SJSA1 (cell line): ENCODE measurements at places on chromosomes 2 and 18. TPM values are rescaled to one million over a fixed set of nuclear protein-coding genes. Genes with fewer than 3 reads are reported as not detected.
A peak's percentile ranks its signal among the peaks of the same experiment; 100 is the strongest.

GRCh38 chr2:12884713-12885282 lies 168.1 kb downstream of the TRIB2 start:
- H3K27me3 ChIP-seq = no peaks in the 10 kb centered on the region
- no peaks in the 10 kb centered on the region for H3K36me3 ChIP-seq
- H3K4me1 ChIP-seq = peaks cover 18% of the 10 kb centered on the region
- H3K4me3 ChIP-seq = no peak overlapping the region

- peaks cover 79% of the 10 kb centered on the region for H3K36me3 ChIP-seq
- no peak overlapping the region for H3K4me3 ChIP-seq
- no peaks in the 10 kb centered on the region for H3K4me1 ChIP-seq
Observed at GRCh38 chr18:13067966-13068365, 76.8 kb downstream of the CEP192 start.

- H3K4me1 ChIP-seq = peaks cover 38% of the 10 kb centered on the region
- no peaks in the 10 kb centered on the region for H3K27me3 ChIP-seq
- peaks cover 91% of the 10 kb centered on the region for H3K36me3 ChIP-seq
Observed at GRCh38 chr2:218229239-218229638, 12.2 kb downstream of the ARPC2 start.

The FOXD4L1 gene
- not detected in 2 replicates for total RNA-seq

- H3K27ac ChIP-seq = no peak overlapping the region
- H3K27me3 ChIP-seq = no peaks in the 10 kb centered on the region
- peaks cover 15% of the 10 kb centered on the region for H3K36me3 ChIP-seq
- H3K4me3 ChIP-seq = no peak overlapping the region
- DNase-seq = no peak
Observed at GRCh38 chr2:120740765-120741524, 5.3 kb downstream of the GLI2 start.

The HDLBP gene
- 306 and 544 TPM in 2 replicates for total RNA-seq

- no peak overlapping the region for H3K4me3 ChIP-seq
- H3K36me3 ChIP-seq = no peaks in the 10 kb centered on the region
- H3K27ac ChIP-seq = no peak overlapping the region
- no peak for DNase-seq
Observed at GRCh38 chr2:66532972-66533868, 98.3 kb downstream of the MEIS1 start.

GRCh38 chr2:552906-553305 lies 124.3 kb downstream of the TMEM18 start:
- H3K27me3 ChIP-seq = peaks cover 16% of the 10 kb centered on the region
- no peak overlapping the region for H3K27ac ChIP-seq
- no peaks in the 10 kb centered on the region for H3K36me3 ChIP-seq
- no peak for DNase-seq

The IL1F10 gene
- total RNA-seq = not detected in 2 replicates

- H3K36me3 ChIP-seq = peaks cover 88% of the 10 kb centered on the region
- H3K27ac ChIP-seq = no peak overlapping the region
- no peak overlapping the region for H3K4me3 ChIP-seq
- H3K4me1 ChIP-seq = no peaks in the 10 kb centered on the region
- no peak for DNase-seq
Observed at GRCh38 chr18:212780-213179, 54.4 kb downstream of the USP14 start.

DNA sequence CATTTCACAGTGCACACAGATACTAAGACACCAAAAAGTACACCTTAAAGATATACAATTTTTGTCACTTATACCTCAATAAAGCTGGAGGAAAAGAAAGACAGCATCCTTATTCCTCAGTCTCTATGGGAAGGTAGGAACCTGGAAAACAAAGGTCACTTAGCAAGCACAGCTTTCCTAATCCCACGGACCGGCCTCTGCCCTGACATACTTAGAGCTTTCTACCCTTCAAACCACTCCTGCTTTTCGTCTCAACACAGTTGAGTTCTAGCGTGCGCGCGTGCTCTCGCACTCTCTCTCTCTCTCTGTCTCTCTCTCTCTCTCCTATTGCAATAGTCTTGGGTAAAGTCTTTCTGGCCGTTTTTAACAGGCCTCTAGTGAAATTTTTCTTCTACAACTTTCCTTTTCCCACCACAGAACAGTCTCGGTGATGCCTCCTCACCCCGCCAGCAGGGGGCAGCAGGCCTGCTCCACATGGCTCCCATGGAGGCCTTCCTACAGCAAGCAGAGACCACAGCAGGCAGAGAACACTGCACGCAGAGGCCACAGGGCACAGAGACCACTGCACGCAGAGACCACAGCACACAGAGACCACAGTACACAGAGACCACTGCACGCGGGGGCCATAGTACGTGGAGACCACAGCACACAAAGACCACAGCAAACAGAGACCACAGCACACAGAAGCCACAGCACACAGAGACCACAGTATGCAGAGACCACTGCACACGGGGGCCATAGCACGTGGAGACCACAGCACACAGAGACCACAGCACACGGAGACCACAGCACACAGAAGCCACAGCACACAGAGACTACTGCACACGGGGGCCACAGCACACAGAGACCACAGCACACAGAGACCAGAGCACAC lies 106.9 kb downstream of the FBXO15 start:
- peak; percentile 33 for DNase-seq
- no peaks in the 10 kb centered on the region for H3K4me1 ChIP-seq
- no peak overlapping the region for H3K27ac ChIP-seq
- no peaks in the 10 kb centered on the region for H3K27me3 ChIP-seq

The BOLL gene
- total RNA-seq = not detected in 2 replicates

- no peaks in the 10 kb centered on the region for H3K36me3 ChIP-seq
- no peak for DNase-seq
- H3K4me1 ChIP-seq = peaks cover 7% of the 10 kb centered on the region
- H3K27ac ChIP-seq = no peak overlapping the region
- no peak overlapping the region for H3K4me3 ChIP-seq
- no peaks in the 10 kb centered on the region for H3K27me3 ChIP-seq
Observed at GRCh38 chr2:42999856-43000241, 207.5 kb upstream of the HAAO start.

- H3K27ac ChIP-seq = no peak overlapping the region
- H3K4me1 ChIP-seq = peaks cover 10% of the 10 kb centered on the region; the same call in 1 of the 2 replicates
Observed at GRCh38 chr2:121596221-121597080, 52.8 kb downstream of the CLASP1 start.

- peaks cover 8% of the 10 kb centered on the region for H3K36me3 ChIP-seq
- H3K4me1 ChIP-seq = peaks cover 25% of the 10 kb centered on the region
- no peaks in the 10 kb centered on the region for H3K27me3 ChIP-seq
- H3K4me3 ChIP-seq = no peak overlapping the region
- peak overlapping the region; percentile 9; the same call in 1 of the 2 replicates for H3K27ac ChIP-seq
- no peak for DNase-seq
Observed at GRCh38 chr2:130336877-130337734, 5.6 kb upstream of the IMP4 start.

- peak overlapping the region; percentile 98 for H3K27ac ChIP-seq
- peak; percentile 93 for DNase-seq
- no peaks in the 10 kb centered on the region for H3K36me3 ChIP-seq
- H3K4me3 ChIP-seq = no peak overlapping the region
- H3K27me3 ChIP-seq = no peaks in the 10 kb centered on the region
Observed at GRCh38 chr2:234427081-234428061, 69.5 kb downstream of the ARL4C start.

DNA sequence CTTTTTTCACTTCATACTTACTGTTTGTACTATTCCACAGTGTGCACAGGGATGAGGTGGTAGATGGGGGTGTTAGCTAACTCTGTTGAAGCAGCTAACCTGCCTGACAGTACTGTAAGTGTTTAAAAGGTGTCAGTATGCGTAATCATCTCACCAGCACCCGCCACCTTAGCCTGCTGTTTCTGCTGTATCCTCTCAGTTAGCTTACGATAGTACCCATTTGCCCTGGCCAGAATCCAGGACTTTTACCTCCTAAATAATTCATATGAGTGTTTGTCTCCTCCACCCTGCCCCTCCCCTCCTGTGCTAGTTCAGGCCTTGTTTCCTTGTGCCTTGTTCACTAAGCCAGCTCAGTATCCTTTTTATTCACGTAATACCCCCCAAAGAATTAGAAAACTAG lies 34.2 kb downstream of the TRAPPC12 start:
- no peak overlapping the region for H3K27ac ChIP-seq
- H3K36me3 ChIP-seq = peaks cover 21% of the 10 kb centered on the region
- no peak for DNase-seq
- H3K4me3 ChIP-seq = no peak overlapping the region

DNA sequence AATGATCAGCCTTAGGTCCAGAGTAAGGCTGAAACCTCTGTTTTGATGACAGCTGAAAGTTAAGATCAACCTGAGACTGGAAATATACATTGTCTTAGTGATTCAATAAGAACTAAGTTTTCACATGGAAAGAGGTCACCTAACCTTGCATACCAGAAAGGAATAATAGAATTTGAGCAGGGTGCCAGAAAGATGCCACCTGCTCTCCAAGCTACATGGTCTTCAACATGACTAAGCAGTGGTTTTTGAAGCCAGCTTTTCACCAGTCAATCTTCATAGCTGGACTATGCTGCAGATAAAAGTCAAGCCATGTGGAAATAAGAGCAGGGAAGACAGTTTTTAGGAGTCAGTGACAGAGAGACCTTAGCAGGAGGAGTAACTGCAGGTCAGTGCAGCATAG lies 589.4 kb upstream of the SYT4 start:
- H3K27ac ChIP-seq = no peak overlapping the region
- H3K4me1 ChIP-seq = no peaks in the 10 kb centered on the region
- no peak overlapping the region for H3K4me3 ChIP-seq
- no peaks in the 10 kb centered on the region for H3K27me3 ChIP-seq
- DNase-seq = no peak

DNA sequence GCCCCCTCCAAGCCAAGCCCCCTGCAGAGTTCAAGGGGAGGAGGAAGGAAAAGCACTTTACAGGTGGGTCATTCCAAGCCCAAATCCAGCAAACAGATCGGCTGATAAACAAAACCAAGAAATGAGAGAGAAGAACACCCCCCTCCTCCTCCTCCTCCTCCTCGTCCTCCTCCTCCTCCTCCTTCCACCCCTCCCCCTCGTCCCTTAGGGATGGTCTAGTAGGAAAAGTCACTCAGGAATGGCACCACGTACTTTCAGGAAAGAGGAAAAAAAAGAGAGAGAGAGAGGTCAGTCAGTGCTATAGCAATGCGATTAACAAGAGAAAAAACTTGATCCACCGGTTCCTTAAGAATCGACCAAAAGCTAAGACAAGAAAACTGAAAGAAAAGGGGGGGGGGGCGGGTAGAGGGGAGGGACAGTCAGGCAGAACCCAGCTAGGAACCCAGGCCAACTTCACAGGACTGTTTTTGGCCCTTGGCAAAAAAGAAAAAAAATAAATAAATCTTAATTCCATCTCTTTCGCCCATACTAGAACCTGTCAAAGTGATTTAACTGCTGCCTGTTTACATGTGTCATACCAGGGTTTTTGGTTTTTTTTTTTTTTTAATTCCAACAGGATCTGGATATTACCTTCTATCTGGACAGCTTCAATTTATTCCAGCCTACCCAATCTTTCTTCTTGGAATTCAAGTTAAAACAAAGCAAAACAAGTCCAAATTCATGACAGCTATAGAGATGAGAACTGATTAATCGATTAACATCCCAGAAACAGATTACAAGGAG lies 906 bp downstream of the IKZF2 start:
- peaks cover 14% of the 10 kb centered on the region for H3K4me1 ChIP-seq
- DNase-seq = no peak
- H3K27ac ChIP-seq = peak overlapping the region; percentile 48; the same call in 1 of the 2 replicates
- peak overlapping the region; percentile 98 for H3K4me3 ChIP-seq
- H3K36me3 ChIP-seq = peaks cover 4% of the 10 kb centered on the region

The SKOR2 gene
- total RNA-seq = not detected in 2 replicates

GRCh38 chr2:168649105-168649504 lies 153.3 kb upstream of the NOSTRIN start:
- H3K36me3 ChIP-seq = no peaks in the 10 kb centered on the region
- no peak overlapping the region for H3K27ac ChIP-seq
- no peak for DNase-seq
- H3K4me3 ChIP-seq = no peak overlapping the region
- no peaks in the 10 kb centered on the region for H3K4me1 ChIP-seq
- H3K27me3 ChIP-seq = no peaks in the 10 kb centered on the region

GRCh38 chr2:227311861-227312506 lies 13.1 kb upstream of the MFF start:
- H3K36me3 ChIP-seq = no peaks in the 10 kb centered on the region
- no peak overlapping the region for H3K4me3 ChIP-seq
- no peak for DNase-seq
- no peak overlapping the region for H3K27ac ChIP-seq

The CKAP2L gene
- total RNA-seq = 25.1 and 33.4 TPM in 2 replicates

The TMEM169 gene
- total RNA-seq = 0.19 and 0.84 TPM in 2 replicates

GRCh38 chr18:12803069-12803936 lies 80.7 kb downstream of the PTPN2 start:
- no peak for DNase-seq
- H3K27ac ChIP-seq = no peak overlapping the region
- H3K4me3 ChIP-seq = no peak overlapping the region
- no peaks in the 10 kb centered on the region for H3K4me1 ChIP-seq

- H3K4me3 ChIP-seq = no peak overlapping the region
- peaks cover 22% of the 10 kb centered on the region for H3K4me1 ChIP-seq
Observed at GRCh38 chr2:231359948-231360347, 35.6 kb upstream of the B3GNT7 start.

- H3K27me3 ChIP-seq = no peaks in the 10 kb centered on the region
- H3K4me1 ChIP-seq = peaks cover 30% of the 10 kb centered on the region
- H3K4me3 ChIP-seq = no peak overlapping the region
- no peaks in the 10 kb centered on the region for H3K36me3 ChIP-seq
- H3K27ac ChIP-seq = no peak overlapping the region
Observed at GRCh38 chr2:65634304-65634703, 201.9 kb upstream of the SPRED2 start.

The RGPD3 gene
- total RNA-seq = 0.03 and 0.39 TPM in 2 replicates

GRCh38 chr2:235845245-235845644 lies 322.9 kb downstream of the GBX2 start:
- no peak for DNase-seq
- H3K27me3 ChIP-seq = no peaks in the 10 kb centered on the region
- H3K4me1 ChIP-seq = peaks cover 15% of the 10 kb centered on the region
- H3K36me3 ChIP-seq = peaks cover 8% of the 10 kb centered on the region

DNA sequence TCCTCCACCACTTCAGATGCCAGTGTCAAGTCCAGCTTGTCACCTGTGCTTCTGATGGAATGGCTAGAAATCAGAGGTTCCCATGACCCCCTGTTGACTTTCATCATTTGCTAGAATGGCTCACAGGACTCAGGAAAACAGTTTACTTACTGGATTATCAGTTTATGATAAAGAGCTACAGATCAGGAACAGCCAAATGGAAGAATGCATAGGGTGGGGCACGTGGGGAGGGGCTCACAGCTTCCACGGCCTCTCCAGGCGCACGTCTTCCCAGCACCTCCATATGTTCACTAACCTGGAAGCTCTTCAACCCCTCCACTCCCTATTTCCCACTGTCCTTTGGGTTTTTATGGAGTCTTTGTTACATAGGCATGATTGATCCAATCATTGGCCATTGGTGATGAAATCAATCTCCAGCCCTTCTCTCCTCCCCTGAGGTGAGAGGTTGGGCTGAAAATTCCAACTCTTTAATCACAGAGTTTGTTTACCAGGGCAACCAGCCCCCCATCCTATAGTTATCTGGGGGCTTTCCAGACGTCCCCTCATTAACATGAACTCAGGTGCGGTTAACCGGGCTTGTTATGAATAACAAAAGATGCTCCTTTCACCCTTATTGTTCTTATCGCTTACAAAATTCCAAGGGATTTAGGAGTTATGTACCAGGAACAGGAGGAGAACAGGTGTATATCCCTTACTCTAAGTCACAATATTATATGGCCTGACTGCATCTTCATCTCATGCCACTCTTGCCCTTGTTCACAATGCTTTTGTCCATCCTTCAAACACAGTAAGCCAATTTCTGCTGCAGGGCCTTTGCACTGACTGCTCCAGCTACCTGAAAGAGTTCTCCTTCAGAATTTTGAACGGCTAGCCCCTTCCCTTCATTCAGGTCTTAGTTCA lies 35.2 kb downstream of the ANXA4 start:
- H3K27me3 ChIP-seq = no peaks in the 10 kb centered on the region
- H3K4me1 ChIP-seq = peaks cover 27% of the 10 kb centered on the region
- H3K27ac ChIP-seq = no peak overlapping the region

The AMER3 gene
- not detected in 2 replicates for total RNA-seq
